ENCODE measurements at places on chromosomes 6 and 20.

GRCh38 chr6:135604035-135604860, 106.7 kb upstream of the AHI1 start:
- no peak for DNase-seq

- no peak for DNase-seq
These were observed 1.9 kb downstream of the HLA-DPA1 start for GRCh38 chr6:33071569-33071968.

GRCh38 chr20:45008521-45009049, 42.3 kb downstream of the STK4 start:
- DNase-seq = no peak

GRCh38 chr6:166586424-166587156, at the start of gene RAMACL:
Gene RAMACL, minus strand, starts transcription at chr6:166586678. Its CDS starts 201 bp downstream, at chr6:166586477.
- no peak for DNase-seq

DNA sequence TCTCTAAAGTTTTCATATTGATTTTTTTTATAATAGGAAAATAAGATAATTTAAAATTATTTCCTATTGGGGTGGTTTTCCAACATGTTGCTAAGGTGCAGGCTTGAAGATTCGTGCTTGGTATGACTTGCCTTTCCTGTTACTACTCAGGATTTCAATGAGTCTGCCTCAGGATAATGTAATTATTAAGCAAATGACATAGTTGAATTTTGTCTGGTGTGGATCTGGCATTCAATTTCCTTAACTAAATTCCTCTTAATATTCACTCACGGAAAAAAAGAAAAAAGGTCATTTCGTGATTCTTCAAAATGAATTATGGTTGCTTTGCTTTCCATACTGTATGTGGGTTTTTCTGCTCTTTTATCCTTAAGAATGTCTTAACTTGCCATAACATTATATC, 9.3 kb upstream of the FILIP1 start:
- DNase-seq = no peak

DNA sequence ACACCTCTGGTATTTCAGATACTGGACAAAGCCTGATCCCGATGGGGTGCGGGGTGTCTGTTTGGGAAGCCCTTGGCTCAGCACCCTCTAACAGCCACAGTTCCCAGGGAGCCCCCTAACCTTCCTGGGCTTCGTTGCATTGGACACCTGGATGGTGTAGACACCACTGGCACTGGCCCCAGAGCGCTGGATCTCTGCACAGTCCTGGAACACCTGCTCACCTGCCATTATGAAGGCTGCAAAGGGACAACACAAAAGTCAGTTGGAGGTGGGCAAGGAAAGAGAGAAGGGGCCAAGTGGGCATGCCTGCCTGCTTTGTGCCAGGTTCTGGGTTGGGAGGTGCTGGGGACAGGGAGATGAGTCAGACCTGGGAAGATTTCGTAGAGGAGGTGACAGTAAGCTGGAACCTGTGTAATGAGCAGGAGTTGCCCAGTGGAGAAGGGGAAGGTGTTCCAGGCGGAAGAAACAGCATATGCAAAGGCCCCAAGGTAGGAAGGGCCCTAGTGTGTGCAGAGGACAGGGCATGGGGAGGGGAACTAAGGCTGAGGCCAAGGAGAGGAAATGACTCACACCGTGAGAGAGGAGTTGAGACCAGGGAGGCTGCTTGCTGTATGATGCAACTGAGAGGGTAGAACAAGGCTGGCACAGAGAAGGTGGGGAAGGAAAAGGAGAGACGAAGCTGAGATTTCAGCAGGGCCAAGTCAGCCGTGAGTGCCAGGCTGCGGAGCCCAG, 34.9 kb downstream of the ANGPT4 start:
- peak; percentile 23 for DNase-seq

DNA sequence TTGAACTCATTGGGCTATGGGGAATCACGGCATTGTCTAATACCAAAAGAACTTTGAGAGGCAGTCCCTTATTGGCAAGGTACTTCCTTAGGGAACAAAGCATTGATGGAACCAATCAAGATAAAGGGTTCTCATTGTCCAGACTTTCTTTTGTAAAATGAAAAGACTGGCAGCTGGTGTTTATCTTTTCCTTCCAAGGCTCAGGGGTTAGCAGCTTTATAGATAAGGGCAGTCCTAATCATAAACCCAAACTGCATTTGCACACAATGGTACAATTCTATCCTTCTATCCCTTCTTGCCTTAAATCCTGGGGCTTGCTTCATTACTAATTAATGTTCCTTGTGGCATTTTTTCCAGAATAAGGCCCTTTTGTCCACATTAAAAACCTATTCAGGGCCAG, 28.6 kb downstream of the CDK19 start:
- DNase-seq = no peak
